Spinal cord (tissue), 10 donors: ENCODE measurements at places on chromosomes 7 and 10. TPM values are rescaled to one million over a fixed set of nuclear protein-coding genes. Genes with fewer than 3 reads are reported as not detected.

DNA sequence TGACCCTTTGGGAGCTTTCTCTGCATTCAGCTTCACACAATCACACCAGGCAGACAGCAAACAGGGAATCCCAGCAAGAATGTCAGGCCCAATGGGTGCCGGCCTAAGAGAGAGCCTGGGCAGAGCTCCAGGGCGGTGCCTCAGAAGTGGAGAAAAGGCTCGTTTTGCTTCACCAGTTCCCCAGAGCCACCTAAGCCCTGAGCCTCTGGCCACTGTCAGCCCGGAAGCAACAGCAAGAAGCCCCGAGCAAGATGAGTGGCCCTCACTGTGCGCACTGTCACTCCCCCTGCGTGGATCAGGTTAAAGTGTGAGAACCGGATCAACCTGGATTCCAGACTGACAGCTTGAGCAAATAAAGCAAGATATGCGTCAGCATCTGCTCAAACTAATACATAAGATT, 14.7 kb downstream of the CNPY1 start:
- no peak for DNase-seq

- no peak for DNase-seq
These were observed 80.8 kb downstream of the CYP26A1 start for GRCh38 chr10:93154531-93154930.

DNA sequence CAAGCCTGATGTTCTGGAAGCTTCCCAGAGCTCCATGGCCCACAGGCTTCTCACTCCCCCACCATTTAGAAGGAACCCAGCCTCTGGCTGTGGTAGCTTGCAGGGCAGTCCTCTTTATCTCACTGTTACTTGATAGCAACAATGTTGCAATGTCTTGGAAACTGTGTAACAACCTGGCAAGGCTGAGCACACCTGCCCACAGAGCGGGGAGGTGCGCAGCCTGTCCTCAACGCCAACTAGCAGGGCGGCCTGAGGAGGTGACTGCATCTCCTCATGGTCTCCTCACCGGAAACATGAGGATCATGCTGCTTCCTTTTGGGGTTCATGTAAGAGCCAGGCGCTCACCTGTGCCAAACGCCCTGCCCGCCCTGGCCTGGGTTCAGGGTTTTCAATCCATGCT, 43.7 kb upstream of the INSIG1 start:
- DNase-seq = no peak

PTPN20 gene
- 20.0 TPM for total RNA-seq

HOXA2 gene
- total RNA-seq = 8.1 TPM

DNA sequence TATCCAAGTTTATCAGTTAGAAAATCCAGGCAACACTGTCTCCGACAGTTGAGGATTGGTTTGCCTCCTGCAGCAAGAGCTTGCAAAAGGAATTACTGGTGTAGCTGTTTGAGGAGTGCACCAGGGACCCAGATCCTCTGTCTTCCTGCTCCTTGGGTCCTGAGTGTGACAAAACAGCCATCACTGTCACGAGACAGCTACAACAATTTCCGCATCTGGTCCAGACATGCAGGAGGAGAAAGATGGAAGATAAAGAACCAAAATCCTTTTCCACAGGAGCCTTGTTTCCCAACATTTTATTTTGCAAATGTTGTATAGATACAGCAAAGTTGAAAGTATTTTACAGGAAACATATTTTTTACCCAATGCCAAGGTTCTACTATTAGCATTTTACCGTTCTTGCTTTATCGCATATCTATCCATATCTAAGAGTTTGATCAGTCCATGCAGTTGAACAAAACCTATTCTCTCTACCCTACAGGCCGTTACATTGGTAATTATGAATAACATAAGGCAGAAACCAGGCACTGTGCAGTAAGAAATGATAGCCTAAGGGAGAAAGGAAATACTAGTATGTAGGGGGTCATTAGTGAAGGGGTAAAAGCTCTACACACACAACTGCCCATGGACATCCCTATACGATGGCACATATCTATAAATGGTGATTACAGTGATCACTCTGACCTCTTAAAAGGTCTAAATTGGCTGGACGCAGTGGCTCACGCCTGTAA, 54.9 kb downstream of the FAM204A start:
- DNase-seq = no peak

- DNase-seq = no peak
These were observed 65.5 kb downstream of the FAM171A1 start for GRCh38 chr10:15305634-15306033.

GRCh38 chr7:5284304-5285281, 1.9 kb downstream of the SLC29A4 start:
- peak; percentile 49 for DNase-seq

DNA sequence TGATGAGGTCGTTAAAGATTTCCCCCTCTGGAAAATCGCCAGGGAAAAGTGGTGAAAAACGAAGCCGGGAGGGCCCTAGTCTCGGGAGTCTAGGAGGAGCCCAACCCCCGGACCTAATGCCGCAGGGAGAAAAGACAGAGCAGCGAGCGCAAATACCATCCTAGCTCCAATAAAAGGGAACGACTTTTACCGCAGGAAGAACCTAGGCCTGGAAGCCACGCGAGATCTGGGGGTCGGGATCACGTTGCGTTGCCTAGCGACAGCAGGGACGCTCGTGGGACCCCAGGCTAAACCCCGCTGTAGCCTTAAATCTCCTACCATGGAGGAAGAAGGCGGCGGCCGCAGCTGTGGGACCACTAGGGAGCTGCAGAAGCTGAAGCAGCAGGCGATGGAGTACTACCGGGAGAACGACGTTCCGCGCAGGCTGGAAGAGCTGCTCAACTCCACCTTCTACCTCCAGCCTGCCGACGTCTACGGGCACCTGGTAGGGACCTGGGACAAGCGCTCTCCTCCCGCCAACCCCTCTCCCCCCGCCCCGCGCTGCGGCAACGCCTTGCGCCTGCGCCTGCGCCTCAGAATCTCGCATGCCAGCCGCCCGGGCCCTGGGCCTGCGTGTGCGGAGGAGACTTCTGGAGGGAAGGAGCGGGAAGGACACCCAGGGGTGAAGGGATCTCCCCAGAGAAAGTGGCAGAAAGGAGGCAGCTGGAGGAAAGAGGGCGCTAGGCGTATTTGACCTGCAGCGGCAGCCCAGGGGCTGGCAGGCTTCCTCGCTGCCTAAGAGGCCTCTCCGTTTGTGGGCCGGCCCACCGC, at the start of gene ENO4:
Gene ENO4 (plus strand): TSS at position 252 of the 810 bp plus-strand sequence. CDS start 68 bp downstream, at position 320.
- peak; percentile 88 for DNase-seq

DNA sequence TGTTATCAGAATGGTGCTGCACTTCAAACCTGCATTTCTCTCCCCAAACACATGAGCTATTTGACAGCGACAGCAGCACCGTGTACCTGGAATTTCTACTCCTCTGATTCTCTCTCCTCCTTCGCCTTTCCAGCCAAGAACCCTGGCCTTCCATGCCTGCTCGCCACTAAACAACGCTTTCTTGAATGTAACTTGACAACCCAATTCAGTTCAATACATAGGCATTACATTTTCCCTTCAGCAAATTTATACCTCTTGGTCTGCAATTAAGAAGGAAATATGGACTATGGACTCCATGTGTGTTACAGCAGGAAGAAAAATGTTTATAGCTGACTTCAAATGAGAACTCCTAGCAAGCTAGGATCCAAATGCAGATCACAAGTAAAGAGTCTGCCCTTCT, 162.6 kb upstream of the AUTS2 start:
- no peak for DNase-seq

DNA sequence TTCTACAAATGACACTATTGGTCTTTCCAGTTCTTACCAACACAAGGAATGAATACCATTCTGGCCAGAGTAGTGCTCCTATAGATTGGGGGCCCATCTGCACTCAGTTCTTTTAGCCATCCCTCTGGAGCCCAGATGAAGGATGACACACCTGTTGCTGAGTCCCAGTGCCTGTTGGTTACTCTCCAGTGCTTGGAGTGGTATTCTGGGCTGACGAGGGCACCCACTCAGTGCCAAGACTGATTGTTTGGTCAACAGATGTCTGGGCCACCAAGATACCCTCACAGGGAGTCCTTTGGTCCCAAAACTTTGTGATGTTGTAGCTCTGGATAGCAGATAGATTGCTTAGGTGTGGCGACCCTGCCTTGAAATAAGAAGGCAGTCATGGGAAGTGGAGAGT, 23.7 kb upstream of the ITGA8 start:
- no peak for DNase-seq

- DNase-seq = no peak
These were observed 19.2 kb upstream of the IKZF1 start for GRCh38 chr7:50285269-50285668.

ARMC3 gene
- 7.0 TPM for total RNA-seq

ZCWPW1 gene
- 5.1 TPM for total RNA-seq

- no peak for DNase-seq
These were observed 184.5 kb upstream of the NFE2L3 start for GRCh38 chr7:25967278-25968204.

CASD1 gene
- total RNA-seq = 116 TPM

FRMPD2 gene
- total RNA-seq = 5.5 TPM

- DNase-seq = no peak
These were observed 13.1 kb downstream of the GNAI1 start for GRCh38 chr7:80147543-80148391.

OR13A1 gene
- total RNA-seq = 0.20 TPM

NPFFR1 gene
- 1.8 TPM for total RNA-seq

GOLGA7B gene
- 10.8 TPM for total RNA-seq

GRCh38 chr7:64916-65341, 127.4 kb upstream of the FAM20C start:
- DNase-seq = no peak

DNA sequence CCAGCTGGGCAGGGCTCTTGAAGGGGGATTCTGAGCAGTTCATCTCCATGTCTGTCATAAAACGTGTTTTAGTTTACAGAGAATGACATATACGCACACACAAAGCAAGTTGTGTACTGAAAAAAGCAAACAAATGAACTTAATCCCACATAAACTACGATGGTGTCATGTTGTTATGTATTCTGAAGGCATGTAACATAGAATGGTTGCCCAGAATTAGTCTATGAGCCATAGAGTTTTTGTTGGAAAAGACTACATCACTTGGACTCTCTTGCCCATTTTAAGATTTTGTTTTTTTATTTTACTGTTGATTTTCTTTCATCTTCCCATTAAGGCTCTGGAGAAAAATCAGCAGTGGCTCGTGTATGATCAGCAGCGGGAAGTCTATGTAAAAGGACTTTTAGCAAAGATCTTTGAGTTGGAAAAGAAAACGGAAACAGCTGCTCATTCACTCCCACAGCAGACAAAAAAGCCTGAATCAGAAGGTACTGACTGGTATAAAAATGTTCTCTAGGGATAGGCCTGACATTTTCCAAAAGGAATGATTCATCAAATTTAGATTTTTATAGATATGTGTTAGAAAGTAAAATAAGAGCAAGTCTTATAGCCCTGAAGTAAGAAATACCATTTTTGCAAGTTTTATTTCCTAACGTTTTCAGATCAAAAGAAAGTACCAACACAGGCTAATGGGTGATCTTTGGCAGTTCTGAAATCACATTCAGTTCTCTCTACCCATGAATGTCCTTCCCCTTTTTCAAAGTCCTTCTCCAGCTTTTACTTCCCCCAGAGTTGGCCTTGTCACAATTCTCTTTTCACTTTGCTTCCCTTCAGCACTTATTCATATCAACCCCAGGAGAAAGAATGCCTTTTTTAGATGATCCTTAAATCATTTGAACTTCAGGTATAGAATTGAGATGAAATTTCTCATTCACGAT, 18.9 kb downstream of the CEP55 start:
- peak; percentile 24 for DNase-seq

SLC29A4 gene
- 7.7 TPM for total RNA-seq

DNA sequence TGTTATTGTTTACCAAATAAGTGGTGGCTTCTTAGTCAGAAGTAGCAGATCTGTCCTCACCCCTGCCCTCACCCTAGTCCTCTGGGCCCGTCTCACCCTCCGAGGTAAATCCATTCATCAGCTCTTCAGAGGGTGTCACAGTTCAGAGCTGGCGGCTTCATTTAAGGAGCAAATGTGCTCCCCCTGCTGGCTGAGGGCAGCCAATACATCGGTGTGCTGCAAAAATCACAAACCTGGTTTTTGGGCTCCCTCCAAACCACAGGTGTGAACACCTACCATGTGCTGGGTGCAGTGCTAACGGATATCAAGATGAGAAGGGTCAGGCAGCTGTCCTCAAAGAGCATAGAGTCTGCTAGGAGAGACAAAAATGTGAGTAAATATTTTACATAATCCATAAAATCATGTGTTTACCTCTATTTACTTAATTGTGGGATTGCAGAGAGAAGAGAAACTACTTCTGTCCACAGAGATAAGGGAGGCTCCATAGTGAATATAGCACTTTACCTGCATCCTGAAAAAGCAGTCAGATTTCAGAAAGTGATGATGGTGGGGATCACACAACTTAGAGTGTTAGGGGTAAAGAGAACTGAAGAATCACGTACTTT, 15.5 kb upstream of the CRTAC1 start:
- peak; percentile 47 for DNase-seq

ADRB1 gene
- 2.9 TPM for total RNA-seq

DNA sequence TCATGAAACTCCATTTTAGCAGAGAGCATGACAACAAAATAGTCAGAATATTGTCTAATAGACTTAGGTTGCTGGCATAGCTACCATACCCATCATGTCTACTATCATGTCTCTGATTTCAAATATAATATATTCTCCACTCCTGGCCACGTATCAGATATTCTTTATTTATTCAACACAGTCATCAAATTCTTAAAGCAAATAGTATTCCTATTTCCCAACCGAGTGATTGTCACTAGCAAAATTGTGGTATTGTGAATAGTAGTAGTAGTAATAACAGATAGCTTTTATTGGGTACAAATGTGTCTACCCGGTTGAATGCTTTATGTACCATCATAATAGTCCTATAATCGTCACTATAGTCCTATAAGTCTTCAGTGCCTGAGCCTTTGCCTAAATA, 918.6 kb downstream of the KCNMA1 start:
- DNase-seq = no peak

GRCh38 chr7:105890290-105890997, 14.0 kb upstream of the ATXN7L1 start:
- no peak for DNase-seq

DNA sequence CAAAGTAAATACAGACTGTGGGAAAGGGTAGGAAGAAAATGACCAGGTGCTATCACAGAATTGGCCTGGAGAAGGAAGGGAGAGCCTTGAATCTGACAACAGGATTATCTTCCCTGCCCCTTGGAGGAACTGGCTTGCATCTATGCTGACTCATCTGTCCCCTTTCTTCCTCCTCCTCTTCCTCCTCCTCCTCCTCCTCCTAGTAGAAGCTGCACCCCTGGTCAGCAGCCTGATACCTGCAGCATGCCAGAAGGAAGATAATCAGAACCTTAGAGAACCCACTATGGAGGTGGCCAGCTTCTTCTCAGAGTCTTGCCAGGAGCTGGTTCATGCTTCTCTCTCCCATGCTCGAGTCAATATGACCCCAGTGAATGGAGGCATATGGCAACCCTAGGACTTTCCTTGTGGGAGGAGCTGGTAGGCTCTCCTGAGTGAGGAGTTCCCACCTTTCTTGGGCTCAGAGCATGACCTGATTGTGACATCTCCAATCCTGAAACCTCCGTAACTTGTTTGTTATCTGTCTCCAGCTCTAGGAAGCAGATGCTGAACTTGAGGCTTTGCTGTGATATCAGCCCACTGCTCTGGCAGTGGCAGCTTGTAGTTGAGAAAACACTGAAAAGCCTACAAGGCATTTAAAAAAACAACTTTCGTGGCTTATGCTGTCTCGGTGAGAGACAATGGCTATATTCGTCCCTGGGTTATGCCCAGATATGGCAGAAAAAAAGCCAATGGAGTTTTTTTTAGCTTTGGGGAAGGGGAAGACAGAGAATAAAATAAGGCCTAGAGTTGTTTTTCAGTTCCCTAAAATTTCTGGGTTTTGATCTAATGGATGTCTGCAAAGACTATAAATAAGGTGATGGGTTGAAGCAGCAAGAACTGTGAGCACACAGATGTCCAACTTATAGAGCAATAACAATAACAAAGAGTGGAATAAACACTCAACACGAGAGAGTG, 60.6 kb downstream of the CDHR3 start:
- no peak for DNase-seq

- no peak for DNase-seq
These were observed 30.0 kb upstream of the SLIT1 start for GRCh38 chr10:97215619-97216260.

GRM8 gene
- total RNA-seq = 22.1 TPM

SLC26A5 gene
- total RNA-seq = 0.99 TPM
